ENCODE measurements at places on chromosomes 7 and 10.
A peak's percentile ranks its signal among the peaks of the same experiment; 100 is the strongest.

DNA sequence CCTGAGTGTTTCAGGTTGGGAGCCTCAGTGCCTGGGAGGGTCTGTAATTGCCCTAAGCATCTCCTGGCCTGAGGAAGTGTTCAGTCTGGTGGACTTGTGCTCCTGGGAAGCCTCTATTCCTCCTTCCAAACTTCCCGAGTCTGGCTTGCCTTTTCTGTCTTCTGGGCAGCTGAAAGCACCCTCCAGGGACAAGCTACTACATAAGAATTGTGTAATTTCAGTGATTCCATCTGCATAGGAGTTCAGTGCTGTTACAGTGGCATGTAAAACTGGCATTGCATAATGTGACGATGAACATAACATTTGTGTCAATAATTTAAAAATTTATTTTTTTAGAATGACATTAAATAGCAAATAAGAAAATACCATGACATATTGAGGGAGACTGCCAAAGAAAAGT, 109.3 kb downstream of the AOAH start:
- peak; percentile 28 for DNase-seq

- no peak for DNase-seq
Measured at GRCh38 chr10:34475786-34476185, 339.3 kb downstream of the PARD3 start.

- no peak for DNase-seq
Measured at GRCh38 chr10:124601431-124602120, 140.0 kb downstream of the LHPP start.

DNA sequence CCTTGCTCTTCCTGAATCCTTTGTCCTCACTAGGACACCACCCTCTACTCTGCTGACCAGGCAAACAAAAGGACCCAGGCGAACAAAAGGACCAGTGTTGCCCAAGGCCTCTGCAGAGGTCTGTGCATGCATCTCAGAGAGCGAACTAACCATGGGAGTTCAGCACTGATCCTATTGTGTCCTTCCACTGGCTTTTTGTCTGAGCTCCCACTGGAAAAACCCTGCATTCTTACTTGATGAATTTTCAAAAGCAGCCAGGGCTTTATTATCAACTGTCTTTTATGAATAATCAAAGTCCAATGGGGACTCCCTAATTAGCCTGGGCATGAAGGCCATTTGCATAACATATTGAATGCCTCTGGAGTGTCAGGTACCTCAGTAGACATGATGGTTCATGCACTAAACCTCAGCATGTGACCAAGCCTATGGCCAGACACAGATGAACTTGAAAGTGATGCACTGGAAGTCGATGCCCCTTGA, 140.6 kb downstream of the KCNMA1 start:
- no peak for DNase-seq

DNA sequence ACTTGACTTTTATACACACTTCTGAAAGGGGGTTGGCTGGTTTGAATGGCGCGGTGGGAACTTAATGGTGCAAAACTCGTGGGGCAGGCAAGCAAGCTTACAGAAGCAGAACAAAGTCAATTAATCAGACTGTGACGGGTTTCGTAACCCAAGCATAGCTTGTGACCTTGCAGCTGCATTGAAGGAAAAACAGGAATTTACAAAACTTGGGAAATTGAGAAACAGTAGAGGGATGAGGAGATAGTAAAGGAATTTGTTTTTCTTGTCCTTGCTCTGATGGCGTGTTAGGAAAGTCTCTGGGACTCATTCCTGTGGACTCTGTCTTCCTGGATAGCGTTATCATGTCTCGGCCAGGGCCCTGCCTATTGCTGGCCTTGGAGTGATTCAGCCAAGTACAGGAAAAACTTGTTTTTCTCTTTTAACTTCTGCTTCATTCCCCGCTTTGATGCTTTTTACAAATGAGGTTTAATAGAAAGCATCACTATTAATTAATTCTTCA, 220.0 kb upstream of the KCND2 start:
- no peak for DNase-seq

- DNase-seq, result no peak
Measured at GRCh38 chr7:14551310-14551709, 351.2 kb downstream of the DGKB start.

DNA sequence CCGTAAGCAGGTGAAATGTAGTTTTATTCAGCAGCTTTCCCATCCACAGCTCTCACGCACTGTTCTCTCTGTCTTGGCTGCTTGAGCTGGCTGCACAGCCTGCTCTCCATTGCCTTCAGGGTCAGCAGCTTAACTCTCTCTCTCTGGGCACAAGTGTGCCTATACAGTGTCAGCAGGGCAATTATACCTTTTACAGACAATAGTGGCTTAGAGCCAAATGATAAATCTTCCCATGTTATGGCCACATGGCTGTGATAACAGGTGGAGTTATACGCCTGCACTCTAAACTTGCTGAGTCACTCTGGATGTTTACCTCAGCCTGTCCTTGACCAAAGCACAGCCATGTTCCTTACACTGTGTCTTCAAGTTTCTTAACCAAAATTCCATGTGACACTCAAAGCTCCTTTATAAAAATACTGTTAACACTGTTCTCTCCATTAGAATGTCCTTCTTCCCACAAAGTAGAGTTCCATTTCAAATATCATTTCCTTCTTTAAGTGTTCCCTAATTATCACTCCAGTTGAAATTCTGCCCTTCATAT, 6.1 kb downstream of the RNF133 start:
- no peak for DNase-seq

GRCh38 chr10:128268015-128268722, 141.9 kb upstream of the MKI67 start:
- peak; percentile 25 for DNase-seq

GRCh38 chr10:29961351-29961750, 98.0 kb downstream of the JCAD start:
- DNase-seq, result no peak

GRCh38 chr7:99997545-99998137, 17.8 kb upstream of the ZKSCAN1 start:
- no peak for DNase-seq

DNA sequence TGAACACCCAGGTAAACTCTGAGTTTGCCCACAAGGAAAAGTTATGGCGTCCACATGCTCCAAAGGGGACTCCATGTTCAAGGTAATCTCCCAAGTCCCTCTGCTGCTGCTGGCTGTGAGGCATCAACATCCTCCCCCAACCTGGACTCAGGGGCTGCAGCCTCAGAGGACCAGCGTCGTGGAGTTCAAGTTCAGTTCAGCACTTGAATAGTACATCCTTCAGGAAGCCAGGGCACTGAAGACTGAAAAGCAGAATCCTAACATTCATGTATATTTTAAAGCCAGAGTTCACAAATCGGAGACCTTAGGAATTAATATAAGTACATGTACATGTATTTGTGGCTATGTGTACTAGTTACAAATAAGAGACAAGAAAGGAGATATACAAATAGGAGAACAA, 90.4 kb downstream of the PTPRE start:
- DNase-seq, result no peak

DNA sequence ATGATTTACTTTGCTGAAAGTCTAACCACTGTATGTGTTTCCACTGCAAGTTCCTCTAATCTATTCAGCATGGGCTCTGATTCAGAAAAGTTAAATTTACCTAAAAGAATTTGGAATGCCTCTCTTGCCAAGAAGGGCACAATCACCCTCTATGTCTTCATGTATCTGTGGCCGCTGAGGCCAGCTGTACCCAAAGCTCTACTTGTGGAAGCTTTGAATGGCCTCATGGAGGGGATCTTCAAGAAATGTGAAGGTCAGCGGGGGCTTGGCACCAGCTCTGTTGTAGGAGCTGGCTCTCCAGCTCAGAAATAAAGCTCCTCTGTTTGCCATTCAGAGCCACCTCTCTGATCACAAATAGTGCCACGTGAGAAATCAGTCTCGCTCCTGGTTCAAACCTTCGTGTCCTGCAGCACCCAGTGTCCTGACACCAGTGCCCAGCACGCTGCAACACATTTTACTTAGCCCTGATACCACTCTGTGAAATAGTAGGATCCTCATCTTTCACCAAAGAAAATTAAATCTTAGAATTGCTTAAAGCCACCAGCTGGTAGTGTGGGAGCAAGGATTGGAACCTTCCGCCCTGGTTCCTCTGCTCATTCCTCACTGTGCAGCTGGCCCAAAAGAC, 61.1 kb downstream of the PKD1L1 start:
- no peak for DNase-seq

- no peak for DNase-seq
Measured at GRCh38 chr7:125195156-125195555, 265.5 kb upstream of the POT1 start.

GRCh38 chr7:19749658-19750057, 23.8 kb downstream of the TMEM196 start:
- no peak for DNase-seq
